AG10803 (cell line): ENCODE measurements at places on chromosomes 2 and 18.

GRCh38 chr18:74468547-74469061 is 11.5 kb upstream of the DIPK1C start:
- peak; percentile 15 for DNase-seq

- DNase-seq: peak; percentile 28
Measured at GRCh38 chr2:219178377-219179175, 501 bp downstream of the RETREG2 start.

DNA sequence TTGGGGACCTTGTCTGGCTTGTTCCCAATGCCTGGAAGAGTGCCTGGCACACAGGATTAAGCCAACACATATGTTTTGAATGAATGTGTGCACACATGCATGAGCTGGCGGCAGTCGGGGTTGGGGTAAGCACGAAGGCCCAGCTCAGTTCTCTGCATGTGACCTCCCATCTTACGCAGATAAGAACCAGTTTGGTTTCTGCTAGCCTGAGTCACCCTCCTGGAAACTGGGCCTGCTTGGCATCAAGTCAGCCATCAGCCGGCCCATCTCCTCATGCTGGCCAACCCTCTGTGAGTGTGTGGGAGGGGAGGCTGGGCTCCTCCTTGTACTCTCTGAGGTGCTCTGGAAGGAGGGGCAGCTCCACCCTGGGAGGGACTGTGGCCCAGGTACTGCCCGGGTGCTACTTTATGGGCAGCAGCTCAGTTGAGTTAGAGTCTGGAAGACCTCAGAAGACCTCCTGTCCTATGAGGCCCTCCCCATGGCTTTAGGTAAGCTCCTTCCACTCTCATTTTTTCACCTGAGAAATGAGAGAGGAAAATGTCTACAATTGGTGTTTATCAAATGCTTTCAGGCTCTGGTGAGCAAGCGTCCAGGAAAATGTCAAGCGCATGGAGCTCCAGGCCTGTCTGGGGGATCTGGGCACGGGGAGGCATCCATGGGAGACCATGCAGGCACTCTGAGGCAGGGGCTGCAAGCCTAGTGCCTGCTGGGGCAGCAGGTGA is 9.7 kb upstream of the IL1RN start:
- peak; percentile 97 for DNase-seq

DNA sequence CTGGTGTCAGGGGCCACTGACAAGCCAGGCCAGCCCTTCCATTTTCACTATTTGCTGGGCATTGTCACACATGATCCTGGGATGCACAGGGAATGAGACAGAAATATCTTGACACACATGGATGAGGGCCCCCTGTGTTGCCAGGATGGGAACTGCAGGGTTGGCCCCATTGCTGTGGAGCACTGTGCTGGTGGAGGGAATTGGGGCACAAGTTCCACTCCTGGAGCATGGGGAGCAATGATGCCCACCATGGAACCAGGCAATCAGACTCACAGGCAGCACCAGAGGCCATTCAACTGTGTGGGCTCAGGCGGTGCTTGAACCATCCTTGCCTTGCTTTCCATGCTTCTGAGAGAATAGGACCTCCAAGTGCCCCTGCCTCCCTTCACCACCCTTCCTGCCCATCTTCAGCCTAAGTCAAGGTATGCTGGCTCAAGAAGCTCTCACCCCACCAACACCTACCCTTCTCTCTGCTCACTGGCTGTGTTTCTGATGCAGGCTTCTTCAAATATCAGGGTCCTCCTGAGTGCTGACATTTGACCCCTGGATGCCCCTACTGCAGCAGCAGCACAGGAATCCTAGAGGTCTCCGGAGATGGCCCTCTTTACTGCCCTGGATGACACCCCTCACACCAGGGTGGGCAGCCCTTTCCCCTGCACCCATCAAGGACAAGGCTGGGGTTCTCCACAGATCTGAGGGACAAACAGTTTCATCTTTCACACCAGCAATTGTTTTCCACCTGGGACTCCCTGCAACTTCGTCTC is 11.0 kb downstream of the ADRA2B start:
- no peak for DNase-seq

DNA sequence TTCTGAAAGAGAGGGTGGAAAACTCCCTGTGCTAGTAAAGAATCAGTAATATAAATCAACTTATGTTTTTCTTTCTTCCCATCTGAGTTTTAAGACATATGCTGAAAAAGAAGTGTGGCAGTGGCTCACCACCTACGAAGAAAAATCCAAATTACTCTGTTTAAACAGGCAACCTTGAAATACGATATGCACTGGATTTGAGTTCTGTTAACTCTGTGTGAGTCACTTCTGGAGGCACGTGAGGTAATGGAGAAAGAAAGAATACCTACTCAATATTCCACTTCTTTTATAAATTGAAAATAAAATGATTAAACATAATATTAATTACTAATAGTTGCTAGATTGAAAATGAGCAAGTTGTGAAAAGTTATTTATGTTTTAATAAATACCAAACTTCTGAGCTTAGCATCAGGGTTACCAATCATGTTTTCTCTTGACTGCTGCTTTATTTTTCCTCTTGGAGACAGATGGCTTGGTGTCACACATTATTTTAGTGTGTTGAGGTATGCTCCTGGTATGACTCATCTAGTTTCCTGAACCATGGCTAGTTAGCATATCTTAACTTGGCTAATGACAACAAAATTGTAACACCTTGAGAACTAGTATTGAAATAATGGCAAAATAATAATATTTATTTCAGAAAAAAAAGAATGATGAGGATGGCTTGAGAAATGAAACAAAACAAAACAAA is 1705.5 kb upstream of the PIK3C3 start:
- DNase-seq: no peak

- no peak for DNase-seq
Measured at GRCh38 chr2:241300000-241300399, 15.5 kb downstream of the HDLBP start.

DNA sequence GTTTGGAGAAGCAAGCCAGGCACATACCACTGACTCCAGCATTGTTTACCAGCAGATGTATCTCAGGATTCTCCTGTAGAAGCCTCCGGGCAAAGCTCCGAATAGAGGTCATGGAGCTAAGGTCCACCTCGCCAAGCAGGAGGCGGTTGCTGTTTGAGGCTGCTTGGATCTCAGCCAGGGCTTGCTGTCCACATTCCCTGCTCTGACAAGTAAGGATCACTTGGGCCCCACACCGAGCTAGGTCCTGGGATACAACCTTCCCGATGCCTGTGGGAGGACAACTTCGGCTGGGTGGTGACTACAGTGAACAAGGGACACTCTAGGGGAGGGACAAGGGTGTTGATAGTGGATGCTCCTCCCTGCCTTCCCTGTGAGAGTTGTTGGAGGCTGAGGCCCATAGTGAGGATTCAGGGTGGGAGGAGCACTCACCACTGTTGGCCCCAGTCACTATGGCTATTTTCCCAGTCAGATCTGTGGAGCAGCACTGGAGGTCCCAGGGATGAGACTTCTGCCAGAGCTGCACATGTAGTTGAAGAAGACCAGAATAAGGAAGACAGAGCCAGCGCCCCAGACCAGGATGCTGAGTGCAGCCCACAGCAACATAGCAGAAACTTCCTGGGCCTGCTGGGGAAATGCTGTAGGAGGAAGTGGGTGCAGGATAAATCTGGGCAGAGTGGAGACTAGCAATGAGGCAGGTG is 8.3 kb downstream of the C2orf81 start:
- DNase-seq: no peak

DNA sequence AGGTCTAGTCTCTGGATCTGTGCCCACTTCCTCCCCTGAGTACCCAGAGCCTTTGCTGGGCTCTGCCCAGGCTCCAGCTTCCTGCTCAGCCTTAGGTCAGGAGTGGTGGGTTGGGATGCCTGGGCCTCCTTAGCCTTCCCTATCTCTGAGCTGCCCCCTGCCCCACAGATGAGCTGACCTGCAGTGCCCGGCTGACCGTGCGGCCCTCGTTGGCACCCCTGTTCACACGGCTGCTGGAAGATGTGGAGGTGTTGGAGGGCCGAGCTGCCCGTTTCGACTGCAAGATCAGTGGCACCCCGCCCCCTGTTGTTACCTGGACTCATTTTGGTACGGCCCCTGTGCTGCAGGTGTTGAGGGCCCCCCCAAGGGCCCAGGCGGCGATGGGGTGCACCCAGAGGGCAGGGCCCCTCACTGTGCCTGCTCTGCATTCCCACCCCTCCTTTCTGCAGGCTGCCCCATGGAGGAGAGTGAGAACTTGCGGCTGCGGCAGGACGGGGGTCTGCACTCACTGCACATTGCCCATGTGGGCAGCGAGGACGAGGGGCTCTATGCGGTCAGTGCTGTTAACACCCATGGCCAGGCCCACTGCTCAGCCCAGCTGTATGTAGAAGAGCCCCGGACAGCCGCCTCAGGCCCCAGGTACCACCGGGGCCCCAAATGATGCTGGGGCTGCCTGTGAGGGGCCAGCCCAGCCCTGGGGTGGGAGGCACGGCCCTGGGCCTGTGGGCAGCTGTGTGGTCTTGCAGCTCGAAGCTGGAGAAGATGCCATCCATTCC is 30.1 kb upstream of the GMPPA start:
- DNase-seq: no peak

DNA sequence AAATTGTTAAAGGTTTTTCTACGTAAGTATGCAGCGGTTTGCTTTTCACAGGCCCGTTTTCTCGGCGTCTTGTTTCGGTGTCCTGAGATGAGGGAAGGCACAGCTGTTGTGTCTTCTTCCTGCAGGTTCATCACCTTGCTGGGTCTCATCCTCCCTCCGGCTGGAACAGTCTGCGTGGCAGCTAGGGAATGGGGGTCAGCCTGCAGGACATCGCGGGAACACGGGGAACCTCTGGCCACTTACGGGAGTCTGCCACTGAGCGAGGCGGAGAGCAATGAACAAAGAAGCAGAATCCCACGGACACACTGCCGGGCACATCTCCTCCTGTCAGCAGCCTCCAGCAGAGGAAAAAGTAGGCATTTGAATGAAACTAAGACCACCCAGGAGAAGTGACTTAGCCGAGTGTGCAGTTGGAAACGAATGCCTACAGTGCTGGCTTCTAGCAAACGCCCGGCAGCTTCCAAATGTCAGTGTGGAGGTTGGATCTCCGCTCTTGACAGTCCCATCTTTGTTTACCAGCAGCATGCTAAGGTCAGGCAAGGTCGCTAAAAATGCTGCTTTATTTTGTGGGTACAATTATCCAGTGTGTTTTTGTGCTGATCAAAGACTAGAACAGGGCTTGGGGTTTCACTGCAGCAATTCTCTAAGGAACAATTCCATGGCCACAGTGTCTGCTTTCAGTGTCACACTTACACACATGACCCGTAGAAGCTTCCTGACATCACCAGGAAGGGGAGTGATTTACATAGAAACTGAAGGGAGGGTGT is 109.8 kb upstream of the SEC11C start:
- DNase-seq: no peak

DNA sequence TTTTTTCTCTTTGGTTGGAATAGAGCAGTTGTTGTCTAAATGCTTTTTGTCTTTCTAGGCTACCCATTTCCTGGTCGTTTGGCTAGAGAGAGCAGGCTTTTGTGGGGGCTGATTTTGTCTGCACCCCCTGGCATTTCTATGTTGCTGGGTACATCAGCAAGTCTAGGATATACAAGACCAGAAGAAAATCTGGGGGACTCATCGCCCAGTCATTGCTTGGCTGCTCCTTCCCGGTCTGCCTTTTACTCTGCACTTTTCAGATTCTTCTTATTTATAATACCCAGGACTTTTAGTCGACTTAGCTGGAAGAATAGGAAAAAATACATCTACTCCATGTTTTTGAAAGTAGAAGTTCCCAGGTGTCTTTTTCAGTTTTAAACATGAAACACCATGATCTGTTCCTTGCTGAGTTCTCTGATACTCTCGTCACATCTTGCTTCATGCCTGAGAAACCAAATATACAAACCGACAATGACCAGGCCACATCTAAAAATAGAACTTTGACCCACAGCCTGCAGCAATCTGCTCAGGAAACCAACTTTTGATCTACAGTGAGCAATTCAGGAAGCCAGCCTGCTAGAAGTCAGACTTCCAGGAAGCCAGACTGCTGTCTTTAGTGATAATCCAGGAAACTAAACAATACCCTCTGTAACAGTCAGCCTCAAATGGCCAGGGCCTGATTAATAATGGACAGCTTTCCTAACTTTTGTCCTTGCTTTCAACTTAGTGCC is 163.8 kb upstream of the MEX3C start:
- DNase-seq: no peak

DNA sequence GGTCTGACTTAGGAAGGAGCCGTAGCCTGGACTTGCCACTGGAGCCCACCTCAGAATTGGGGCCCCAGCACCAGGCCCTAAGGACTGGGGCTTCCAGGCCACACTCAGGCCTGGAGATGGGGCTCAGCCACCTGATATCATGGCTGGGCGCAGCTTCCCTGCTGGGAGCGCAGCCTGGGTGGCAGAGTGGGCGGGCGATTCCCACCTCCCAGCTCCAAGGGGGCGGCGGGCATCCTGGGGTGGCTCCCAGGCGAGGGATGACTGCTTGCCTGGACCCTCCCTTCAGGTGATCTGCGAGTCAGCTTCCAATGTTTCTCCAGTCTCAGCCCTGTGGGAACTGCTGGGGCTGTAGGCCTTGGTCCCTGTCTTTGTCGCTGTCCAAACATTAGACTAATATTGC is 20.1 kb downstream of the GPR35 start:
- DNase-seq: no peak

DNA sequence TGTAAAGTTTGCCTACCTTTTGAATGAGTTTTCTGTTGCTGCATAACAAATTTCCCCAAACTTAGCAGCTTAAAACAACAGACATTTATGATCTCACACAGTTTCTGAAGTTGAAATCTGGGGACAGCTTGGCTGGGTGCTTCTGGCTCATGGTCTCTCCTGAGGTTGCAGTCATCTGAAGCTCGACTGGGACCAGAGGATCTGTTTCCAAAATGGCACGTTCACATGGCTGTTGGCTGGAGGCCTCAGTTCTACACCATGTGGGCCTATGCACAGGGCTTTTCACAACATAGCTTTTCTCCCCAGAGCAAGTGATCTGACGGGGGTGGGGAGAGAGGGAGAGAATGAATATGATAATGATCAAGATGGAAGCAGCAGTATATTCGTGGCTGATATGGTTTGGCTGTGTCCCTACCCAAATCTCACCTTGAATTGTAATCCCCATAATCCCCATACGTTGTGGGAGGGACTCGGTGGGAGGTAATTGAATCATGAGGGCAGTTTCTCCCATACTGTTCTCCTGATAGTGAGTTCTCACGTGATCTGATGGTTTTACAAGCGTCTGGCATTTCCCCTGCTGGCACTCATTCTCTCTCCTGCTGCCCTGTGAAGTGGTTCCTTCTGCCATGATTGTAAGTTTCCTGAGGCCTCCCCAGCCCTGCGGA is 3.5 kb downstream of the RALB start:
- DNase-seq: no peak

GRCh38 chr2:15674637-15675455 is 83.2 kb downstream of the DDX1 start:
- peak; percentile 12 for DNase-seq

DNA sequence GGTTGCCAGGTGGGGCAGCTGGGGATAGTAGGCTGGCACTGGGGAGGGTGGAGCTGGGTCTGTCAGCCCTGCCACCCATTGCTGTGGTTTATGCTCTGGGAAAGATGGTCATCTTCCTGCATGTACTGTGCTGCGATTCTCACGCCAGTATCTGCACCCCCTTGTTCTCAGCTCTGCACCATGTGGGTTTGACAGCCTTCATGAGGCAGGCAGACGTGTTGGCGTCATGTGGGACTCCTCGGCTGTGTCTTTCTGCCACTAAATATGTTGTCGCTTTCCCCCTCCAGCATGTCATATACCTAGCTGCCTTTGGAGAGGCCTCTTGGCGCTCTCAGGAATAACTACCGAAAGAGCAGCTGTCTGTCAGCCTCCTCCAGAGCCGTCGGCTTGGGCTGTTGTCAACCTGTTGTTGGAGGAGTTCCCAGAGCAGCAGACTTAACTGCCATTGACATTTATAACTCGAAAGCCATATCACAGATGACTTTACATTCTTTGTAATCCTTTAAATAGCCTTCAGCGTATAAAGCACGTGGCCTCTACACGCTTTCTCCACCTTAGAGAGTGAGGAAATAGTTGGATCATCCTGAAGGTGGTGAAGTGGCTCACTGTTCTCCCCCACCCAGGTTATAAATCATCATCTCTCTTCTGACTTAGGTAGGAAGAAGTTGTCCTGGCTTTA is 80.4 kb upstream of the MGAT5 start:
- no peak for DNase-seq
